ENCODE measurements at places on chromosomes 7 and 10.

DNA sequence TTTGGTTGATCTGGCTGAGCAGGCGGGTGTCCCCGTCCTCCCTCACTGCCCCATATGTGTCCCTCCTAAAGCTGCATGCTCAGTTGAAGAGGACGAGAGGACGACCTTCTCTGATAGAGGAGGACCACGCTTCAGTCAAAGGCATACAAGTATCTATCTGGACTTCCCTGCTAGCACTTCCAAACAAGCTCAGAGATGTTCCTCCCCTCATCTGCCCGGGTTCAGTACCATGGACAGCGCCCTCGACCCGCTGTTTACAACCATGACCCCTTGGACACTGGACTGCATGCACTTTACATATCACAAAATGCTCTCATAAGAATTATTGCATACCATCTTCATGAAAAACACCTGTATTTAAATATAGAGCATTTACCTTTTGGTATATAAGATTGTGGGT is 26.9 kb upstream of the TRIM56 start:
- DNase-seq: peak; percentile 3

DNA sequence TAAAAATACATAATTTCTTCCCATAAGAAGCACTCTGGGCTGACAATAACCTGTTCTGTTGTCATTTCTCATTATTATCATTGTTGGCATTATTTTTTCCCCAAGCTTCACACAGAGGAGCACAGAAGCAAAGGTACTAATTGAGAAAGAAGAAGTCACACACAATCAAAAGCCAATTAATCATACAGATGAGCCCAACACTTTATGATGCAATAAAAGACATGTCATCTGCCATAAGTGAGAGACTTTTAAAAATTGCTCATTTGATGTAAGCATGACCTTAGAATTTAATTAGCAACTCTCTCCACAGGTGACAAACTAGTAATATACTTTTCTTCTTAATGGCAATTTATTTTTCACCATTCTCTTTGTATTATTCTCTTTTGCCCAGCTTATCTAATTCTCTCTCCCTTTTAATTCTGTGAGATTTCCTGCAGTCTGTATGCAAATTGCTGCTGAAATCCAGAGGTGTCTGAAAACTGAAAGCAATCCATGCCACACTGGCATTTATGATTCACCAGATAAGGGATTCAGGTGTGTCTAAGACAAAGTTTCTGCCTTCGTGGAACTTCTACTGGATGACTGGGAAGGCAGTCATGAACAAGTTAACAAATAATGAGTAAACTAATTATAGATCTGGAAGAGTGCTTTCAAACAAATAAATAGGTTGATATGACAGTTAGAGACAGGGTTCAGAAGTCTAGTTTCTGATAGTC is 203.5 kb downstream of the CHCHD3 start:
- DNase-seq: no peak

DNA sequence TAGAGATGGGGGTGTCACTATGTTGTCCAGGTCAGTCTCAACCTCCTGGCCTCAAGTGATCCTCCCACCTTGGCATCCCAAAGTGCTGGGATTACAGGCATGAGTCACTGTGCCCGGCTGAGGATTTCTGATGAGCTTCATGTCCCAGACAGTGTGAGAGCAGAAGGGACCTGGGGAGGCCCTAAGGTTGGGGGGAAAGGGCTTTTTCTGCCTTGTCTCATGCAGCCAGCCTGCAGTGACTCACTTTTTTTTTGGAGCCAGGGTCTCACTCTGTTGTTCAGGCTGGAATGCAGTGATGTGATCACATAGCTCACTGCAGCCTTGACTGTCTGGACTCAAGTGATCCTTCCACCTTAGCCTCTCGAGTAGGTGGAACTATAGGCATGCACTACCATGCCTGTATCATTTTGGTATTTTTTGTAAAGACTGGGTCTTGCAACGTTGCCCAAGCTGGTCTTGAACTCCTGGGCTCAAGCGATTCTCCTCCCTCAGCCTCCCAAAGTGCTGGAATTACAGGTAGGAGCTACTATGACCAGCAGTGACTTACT is 14.6 kb downstream of the COL26A1 start:
- no peak for DNase-seq

DNA sequence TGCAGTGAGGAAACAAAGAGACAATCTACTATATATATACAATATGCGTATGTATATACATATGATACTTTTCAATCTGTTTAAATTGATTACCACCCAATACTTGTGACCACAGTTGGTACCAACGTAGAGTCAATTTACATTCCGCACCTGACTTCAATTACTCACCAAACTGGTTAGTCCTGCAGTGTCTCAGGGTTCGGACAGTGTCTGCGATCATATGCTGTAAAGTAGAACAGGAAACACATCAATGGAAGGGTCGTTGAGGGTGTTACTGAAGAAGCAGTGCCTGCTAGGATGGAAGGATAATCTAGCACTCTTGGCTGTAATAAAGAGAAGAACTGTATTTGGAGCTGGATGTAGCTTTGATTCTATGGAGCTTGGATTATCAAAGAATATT is 179.7 kb upstream of the CDCA7L start:
- DNase-seq: no peak

DNA sequence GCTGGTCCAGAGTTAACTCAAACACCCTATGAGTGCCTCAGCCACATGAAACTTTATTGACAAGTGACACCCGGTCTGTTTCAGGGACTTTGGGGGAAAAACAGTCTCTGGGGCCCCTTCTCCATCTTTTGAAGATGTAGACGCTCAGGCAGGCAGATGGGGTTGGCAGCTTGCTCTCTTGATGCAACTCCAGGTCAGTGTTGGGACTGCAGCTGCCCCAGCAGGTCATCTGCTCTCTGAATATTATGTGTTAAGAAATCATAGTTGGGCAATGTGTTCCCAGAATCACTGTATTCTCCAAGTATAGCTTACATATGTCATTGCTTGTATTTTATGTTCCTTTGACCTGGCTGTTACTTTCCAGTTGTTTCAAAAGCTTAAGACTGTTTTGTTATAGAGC is 544.9 kb upstream of the MGMT start:
- no peak for DNase-seq

DNA sequence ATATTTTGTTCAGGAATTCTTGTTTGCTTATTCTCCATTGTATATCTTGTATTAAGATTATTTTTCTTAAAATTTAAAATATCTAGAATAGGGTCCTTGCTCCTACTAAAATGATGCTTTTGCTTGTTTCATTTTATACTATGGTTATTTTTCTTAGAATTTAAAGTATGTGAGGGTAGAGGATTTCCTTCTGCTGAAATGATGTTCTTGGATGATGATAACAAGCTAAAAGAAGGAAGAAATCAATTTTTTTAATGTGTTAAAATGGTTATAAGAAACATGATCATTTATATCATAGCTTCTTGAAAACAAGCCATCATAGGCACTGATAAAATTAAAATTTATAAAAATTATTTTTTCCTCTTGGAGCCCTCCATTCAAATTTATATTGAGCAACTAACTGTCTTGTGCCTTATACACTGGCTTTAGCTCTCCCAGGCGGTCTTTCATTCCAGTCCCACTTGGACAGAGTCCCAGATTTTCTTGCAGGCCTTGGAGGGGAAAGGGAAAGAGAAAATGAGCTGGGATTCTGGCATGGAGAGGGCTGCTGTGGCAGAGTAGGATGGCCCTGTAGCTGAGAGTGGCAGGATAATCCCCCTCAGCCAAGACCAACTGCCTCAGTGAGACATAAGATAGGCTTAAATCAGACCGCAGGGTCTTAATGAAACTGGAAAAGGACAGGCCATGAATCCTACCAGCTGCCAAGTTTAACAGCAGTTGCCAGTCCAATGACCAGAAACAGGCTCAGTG is 60.2 kb downstream of the DNAJB9 start:
- DNase-seq: no peak

- DNase-seq: no peak
Observed at GRCh38 chr10:124535731-124536495, 74.3 kb downstream of the LHPP start.

Data from epithelial cell of proximal tubule (primary cell).